ENCODE measurements at places on chromosomes 5 and 9.

- DNase-seq: no peak
Observed at GRCh38 chr9:75096796-75097195, 8.5 kb downstream of the OSTF1 start.

DNA sequence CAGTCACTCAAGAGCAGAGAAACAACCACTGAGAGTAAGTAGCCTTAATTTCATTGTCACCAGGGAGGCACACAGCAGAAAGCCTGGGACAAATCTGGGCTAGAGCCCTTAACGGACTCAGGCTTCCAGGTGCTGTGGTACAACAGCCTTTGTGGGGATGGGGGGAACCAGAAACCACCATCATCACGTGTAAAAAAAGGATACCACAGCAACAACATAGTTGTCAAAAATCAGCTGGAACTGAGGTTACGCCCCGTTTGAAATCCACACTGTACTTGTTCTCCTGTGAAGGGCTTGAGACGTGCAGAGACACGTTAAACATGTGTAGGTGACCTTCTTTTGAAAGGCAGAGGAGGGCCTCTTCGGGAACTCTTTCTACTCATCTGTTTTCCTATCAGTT lies 16.6 kb upstream of the PLPP1 start:
- DNase-seq: no peak

- DNase-seq: peak; percentile 28
Observed at GRCh38 chr9:74742792-74743730, 144.7 kb downstream of the TRPM6 start.

GRCh38 chr9:33440609-33441008 lies 6.8 kb downstream of the AQP3 start:
- DNase-seq: no peak
